ENCODE measurements at places on chromosomes 5 and 9.
A peak's percentile ranks its signal among the peaks of the same experiment; 100 is the strongest.

DNA sequence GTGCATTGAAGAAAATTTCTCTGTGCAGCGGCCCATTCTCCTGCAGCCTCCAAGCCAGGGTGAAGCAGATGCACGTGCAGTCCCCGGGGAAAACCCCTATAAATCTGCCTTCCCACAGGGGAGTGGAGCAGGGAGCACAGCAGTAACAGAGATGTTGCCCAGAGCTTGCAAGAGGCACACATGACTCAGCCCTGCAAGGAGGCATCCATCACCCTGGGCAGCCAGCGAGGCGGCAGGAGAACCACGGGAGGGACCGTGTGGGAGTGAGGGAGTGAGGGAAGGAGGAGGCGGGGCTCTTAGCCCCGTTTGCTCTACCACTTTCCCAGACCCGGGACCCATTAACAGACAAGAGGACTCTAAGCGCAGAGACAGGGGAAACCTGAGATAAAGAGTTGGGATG lies 96.2 kb upstream of the ARAP3 start:
- no peak for DNase-seq

- DNase-seq = no peak
Measured at GRCh38 chr9:95719354-95719753, 156.1 kb upstream of the ERCC6L2 start.

DNA sequence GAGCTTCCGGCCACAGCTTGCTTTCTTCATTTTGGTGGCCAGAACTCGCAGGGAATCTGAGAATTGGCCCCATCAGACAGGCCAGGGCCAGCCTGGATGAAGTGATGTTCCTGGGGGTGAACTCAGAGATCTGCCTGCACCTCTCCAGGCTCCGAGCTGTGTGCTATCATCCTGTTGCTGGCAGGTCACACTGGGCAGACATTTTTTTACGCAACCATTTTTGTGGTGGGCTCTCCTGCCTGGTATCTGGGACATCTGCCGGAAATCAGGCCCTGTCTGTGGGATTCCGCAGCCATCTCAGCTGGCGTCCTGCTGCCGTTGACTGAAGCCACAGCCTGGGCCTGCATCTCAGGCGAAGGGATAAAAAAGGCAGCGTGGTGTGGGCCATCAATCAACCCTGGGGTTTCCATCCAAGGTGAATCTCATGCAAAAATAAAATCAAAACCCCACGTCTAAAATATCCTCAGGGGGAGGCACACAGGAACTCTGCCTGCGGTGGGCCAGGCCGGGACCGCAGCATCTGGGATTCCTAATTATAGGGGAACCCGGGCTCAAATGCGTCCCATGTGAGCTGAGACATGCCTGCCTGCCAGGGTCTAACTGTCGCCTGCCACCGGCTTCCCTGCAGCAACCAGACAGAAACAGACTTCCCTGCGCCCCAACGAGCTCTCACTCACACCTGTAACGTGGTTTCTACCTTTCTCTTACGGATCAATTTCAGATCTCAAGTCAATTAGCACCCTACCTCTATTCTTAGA lies 174.3 kb downstream of the SYK start:
- DNase-seq = no peak

GRCh38 chr5:138449501-138450239 lies 10.8 kb downstream of the REEP2 start:
- DNase-seq = no peak

DNA sequence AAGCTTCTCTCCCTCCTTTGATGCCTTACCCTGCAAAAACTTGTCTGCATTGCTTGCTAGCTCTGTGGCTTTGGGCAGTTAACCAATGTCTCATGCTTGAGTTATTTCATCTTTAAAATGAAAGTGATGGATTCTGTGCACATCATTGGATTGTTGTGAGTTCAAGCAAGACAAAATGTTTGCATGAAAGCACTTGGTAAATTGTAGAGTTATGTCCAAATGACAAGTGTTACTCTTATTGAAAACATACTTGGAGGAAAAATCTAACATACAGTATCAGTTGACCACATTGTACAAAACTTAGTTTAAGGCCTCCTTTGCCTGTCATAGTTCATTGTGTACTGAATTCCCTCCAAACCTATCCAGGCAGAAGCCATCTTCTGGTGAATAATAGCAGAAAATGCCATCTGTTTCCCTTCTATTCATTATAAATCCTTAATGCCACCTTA lies 30.0 kb downstream of the TGFBR1 start:
- no peak for DNase-seq

GRCh38 chr9:34797367-34797766 lies 87.4 kb upstream of the CCL21 start:
- DNase-seq = no peak

- no peak for DNase-seq
Measured at GRCh38 chr9:76629205-76629990, 134.8 kb upstream of the PCA3 start.

DNA sequence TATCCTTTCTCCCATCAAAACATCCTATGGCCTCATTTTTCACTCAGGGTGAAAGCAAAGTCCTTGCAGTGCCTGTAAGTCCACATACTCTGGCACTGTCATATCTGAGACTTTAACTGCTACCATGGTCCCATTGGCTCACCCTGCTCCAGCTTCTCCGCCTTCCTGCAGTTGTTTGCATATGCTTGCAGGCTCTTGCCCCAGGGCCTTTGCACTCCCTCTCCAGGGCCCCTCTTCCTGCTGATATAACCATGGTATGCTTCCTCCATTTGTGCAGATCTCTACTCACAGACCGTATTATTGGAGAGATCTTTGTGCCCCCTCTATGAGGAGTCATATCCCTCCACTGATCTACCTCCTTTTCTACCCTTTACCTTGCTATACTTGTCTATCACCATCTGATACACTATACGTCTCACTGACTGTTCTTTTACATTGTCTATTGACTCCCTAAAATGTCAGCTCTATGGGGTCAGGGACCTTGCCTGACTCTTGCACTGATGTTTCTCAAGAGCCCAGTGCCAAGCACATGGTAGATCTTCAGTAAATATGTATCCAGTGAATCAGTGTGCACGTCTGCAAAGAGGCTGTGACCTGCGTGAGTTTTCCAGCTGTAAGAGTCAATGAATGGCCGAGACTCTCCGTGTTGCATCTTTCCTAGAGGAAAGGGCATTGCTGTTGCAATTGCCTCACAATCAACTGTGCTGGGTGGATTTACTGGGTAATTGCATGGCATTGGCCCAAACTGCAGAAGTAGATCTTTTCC lies 81.7 kb upstream of the CPEB4 start:
- no peak for DNase-seq

- peak; percentile 52 for DNase-seq
Measured at GRCh38 chr5:68962757-68963484, 130.9 kb upstream of the SLC30A5 start.

GRCh38 chr5:53008751-53009150 lies 19.6 kb downstream of the ITGA2 start:
- no peak for DNase-seq

GRCh38 chr5:22539762-22540161 lies 313.4 kb downstream of the CDH12 start:
- DNase-seq = no peak

DNA sequence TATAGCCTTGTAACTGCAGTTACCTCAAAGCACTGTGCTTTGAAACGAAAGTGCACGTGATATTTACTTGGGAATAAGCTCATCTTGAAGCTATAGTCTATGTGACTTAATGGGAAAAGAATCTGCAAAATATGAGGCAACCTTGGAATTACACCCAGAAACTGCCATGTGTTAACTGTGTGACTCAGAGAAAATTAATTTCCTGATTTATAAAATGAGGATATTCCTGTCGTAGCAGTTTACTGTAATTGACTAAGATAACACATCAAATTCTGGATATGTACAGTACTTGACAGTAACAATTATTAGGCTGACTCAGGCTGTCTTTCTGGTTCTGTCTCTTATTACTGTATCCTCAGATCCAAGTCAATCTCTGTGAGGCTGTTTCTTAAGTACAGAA lies 1079.9 kb upstream of the ACO1 start:
- no peak for DNase-seq

DNA sequence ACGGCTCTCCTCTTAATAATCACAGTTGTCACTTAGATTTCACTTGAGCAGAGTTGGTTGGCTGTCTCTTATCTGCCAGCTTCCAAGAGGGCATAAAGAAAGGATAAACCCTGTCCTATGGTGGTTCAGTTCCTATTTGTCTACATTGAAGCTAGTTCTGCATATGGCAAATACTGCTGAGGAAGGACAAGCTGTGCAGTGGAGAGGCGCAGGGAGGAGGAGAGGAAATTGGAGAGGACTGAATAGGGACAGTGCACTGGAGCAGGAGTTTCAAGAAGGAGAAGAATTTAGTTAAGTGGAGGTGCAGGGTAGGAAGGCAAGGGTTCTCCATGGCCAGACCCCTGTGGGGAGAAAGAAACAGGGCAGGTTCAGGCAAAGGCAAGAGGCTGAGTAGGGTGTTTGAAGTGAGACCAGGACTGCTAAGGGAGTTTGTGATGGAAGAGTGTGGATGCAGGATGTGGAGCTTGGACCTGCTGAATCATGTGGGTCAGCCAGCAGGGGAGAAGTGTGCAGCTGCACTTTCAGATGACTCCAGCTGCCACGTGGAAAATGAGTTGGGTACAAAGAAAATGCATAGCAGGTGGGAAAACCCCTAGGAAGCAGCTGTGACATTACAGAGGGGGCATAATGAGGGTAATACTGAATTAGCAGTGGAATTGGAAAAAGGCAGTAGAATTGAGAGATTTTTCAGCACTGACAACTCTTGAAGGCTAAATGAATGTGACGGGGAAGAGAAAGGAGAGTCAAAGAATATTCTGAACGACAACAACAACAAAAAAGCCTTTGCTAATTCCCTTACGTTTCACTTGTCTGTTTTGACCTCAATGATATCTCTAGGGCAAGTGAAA lies 66.8 kb downstream of the MAMDC2 start:
- DNase-seq = no peak

- DNase-seq = no peak
Measured at GRCh38 chr9:78437296-78437695, 140.4 kb downstream of the PSAT1 start.

GRCh38 chr5:86838083-86838482 lies 220.3 kb downstream of the COX7C start:
- DNase-seq = no peak

- DNase-seq = no peak
Measured at GRCh38 chr5:116577064-116577788, 2.6 kb upstream of the SEMA6A start.

GRCh38 chr5:61878471-61878870 lies 427.5 kb upstream of the KIF2A start:
- no peak for DNase-seq

DNA sequence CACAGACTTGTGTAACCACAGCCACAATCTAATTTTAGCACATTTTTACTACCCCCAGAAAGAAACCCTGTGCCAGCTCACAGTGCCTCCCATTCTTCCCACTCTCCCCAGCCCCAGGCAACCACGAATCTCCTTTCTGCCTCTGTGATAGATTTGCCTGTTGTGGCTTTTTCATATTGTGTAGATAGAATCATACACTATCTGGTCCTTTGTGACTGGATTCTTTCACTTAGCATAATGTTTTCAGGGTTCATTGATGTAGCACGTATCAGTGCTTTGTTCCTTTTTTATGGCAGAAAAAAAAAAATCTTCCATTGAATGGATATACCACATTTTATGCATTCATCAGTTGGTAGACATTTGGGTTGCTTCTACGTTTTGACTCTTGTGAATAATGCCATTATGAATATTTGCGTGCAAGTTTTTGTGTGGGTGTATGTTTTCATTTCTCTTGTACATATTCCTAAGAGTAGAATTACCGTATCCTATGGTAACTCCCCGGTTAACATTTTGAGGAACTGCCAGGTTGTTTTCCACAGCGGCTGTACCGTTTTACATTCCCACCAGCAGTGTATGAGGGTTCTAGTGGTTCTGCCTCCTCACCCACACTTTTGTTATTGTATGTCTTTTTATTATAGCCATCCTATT lies 64.5 kb downstream of the RCL1 start:
- no peak for DNase-seq

GRCh38 chr9:27426511-27427271 lies 97.4 kb upstream of the IFNK start:
- no peak for DNase-seq

- DNase-seq = no peak
Measured at GRCh38 chr9:126494264-126494663, 119.5 kb upstream of the LMX1B start.

DNA sequence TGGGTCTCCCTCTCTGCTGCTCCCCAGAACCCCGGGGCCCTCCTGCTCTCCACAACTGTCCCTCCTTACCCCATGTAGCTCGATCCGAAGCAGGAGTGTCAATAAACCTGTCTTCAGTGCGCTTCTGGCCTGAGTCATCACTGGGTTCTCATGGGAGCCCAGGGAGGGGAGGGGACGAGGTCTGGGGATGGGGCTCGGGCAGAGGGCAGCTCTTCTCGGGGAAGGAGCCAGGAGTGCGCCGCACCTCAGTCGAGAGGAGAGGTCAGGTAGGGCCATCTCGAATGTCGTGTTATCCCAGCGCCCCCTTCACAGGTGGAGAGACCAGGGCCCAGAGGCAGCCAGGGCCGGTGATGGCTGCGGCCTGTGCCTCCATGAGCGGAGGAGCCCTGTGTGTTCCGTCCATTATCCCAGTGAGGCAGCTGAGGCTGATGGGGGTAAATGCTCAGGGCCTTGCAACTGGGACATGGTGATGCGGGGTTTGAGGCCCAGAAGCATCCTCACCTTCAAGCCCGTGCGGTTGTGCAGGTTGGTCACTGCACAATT lies 52.1 kb downstream of the LRSAM1 start:
- no peak for DNase-seq

GRCh38 chr5:140042393-140042642 lies 781 bp downstream of the NRG2 start:
- no peak for DNase-seq

DNA sequence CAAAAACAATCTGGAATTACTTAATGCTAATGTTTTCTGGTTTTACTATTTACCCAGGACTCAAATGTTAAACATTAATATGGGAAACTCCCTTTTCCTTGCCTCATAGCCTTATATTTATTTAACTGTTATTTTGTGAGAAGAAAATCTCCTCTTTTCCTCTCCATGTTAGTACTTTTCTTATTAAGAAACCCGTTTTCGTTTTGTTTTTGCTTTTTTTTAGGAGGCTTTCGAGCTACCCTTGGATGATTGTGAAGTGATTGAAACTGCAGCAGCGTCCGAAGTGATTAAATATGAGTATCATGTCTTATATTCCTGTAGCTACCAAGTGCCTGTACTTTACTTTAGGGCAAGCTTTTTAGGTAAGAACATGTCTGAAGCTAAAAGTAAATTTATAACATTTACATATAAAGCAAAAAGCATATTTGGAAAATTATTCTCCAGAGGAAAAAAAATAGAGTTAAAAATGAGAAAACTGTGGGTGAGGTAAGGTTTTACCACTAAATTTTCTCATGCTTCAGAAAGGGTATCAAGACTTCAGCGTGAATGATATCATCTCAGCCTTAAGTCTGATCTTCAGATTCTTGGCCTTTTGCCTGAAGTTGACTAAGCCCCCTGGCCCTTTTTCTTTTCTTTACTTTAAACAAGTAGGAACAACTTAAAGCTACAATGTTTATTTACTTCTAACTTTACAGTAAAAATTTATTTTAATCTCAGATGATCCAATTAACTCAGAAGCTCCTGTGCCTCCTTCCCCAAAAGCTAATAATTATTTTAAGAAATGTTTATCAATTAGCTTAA lies 113.8 kb downstream of the RPS23 start:
- no peak for DNase-seq

- no peak for DNase-seq
Measured at GRCh38 chr5:58523956-58524355, 32.7 kb downstream of the GAPT start.

All from Panc1 (cell line).